Upper lobe of left lung (tissue), 6 donors: ENCODE measurements at places on chromosomes 1 and 21. TPM values are rescaled to one million over a fixed set of nuclear protein-coding genes. Genes with fewer than 3 reads are reported as not detected.

PRR9 gene
- total RNA-seq, result not detected

GRCh38 chr21:42865776-42866160 lies 13.6 kb downstream of the WDR4 start:
- DNase-seq, result no peak

DNA sequence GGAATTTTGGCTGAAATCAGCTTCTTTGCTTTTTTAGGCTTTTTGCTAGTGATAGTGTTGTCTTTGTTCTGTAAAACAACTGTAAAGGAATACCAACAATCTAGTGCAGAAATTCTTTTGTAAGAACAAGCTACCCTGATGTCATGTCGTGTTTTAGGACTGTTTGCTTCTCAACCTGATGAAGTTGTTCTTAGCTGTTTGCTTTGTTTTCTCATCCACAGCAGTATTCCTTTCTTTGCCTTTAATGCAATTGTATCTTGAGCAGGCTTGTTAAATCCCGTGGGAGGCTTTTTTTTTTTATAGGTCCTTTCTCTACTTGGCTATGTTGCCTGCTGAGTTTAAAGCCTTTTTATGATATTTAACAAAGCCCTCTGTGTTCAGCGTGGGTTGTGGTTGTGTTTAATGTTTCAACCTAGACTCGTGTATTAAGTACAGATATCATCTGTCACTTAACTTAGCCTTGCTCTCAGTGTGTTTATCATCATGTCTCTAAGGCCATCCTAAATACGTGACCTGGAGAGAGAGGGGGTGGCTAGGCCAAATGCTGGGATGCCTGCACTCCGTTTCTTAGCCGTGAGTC lies 31.6 kb downstream of the ADARB1 start:
- DNase-seq, result no peak

DNA sequence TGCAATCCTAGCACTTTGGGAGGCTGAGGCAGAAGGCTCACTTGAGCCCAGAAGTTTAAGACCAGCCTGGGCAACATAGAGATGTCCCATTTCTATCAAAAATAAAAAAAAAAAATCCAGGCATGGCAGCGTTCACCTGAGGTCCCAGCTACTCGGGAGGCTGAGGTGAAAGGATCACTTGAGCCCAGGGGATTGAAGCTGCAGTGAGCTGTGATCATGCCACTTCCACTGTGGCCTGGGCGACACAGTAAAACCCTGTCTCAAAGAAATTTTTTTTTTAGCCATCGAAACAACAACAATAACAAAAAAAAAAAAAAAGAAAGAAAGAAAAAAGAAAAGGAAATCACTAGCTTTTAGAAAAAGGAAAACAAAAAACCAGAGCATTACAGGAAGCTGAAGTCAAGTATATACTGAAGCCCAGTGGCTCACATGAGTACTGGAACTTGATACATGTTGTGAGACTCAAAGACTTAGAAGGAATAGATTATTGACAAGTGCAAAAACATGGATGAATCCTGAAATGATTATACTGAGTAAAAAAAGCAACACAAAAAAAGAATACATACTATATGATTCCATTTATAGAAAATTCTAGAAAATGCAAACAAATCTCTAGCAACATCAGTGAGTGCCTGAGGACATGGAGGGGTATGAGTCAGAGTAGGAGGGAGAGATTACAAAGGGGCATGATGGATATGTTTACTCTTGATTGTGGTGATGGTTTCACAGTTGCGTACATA lies 6.1 kb upstream of the RABGAP1L start:
- no peak for DNase-seq

- DNase-seq, result peak; percentile 53
Measured at GRCh38 chr21:32521736-32522355, 63.5 kb downstream of the TCP10L start.

DNA sequence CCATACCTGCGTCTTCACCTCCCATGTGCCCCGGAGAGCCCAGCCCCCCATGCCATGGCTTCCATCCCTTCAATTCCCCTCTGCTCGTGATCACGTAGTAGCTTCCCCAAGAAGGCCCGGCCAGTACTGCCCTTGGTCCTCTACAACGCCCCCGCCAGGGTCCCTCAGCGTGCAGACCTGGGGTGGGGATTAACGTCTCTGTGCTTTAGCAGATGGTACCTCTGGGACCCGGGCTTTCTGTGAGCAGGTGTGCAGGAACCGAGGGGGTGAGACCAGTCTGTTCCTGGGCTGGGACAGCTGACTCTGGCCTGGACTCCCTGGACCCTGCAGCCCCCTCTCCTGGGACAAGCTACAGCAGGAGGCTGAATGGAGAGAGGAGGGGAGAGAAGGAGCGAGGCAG lies 1.2 kb downstream of the PLCH2 start:
- DNase-seq, result no peak
